NCI-H2081 treated with DMSO at 0.1 percent for 48 hours (cell line): ENCODE measurements at places on chromosomes 6 and 20.

DNA sequence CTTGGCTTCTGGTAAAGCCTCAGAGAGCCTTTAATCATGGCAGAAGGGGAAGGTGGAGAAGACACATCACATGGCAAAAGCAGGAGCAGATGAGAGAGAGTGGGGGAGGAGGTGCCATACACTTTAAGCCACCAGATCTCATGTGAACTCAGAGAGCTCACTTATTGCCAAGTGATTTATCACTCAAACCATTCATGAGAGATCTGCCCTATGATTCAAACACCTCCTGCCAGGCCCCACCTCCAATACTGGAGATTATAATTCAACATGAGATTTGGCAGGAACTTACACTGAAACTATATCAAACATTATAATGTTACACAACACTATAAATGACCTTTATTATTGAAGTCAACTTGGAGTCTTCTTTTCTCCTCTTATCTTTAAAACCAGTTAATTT lies 47.9 kb downstream of the FKBP1C start:
- no peak for DNase-seq

DNA sequence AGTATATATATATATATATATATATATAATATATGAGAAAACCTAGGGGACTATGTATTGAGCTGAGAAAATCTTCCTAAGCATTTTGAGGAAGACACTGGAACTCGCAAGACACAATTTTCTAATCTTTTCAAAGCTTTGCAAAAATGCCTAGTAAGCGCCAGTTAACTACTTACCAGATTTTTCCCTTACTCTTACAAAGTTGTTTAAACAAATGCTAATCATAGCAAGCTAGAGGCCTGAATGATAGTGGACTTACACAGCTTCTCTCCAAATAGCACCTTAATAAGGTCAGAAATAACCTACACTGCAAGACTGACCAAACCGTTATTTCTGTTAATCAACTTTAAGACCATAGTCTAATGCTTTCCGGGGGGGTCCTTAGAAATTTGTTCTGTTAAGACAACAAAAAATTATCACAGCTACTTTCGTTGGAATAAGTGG lies 56.1 kb upstream of the HFE start:
- no peak for DNase-seq

GRCh38 chr6:160222491-160222890 lies 36.1 kb downstream of the SLC22A2 start:
- DNase-seq: no peak

GRCh38 chr20:15327123-15327522 lies 989.7 kb upstream of the FLRT3 start:
- DNase-seq: no peak

DNA sequence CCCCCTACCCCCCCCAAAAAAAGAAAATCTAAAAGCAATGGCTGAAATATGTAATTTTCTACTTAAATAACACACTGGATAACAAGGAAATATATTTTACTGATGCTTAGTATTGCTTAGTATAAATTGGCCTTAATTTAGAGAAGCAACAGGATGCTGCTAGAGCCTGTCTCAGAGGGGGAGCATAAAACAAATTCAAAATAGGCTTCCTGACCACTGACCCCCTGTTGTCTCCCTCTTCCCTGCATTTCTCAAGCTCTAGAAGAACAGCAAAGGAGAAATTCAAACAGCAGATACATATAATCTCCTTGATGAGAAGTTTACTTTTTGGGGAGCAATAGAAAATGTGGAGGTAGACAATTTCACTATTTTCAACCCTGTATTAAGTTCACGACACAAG lies 631.1 kb upstream of the GJE1 start:
- no peak for DNase-seq

- DNase-seq: no peak
These were observed 6.8 kb downstream of the TCF21 start for GRCh38 chr6:133895573-133896343.

- DNase-seq: no peak
These were observed 110.0 kb upstream of the SSTR4 start for GRCh38 chr20:22924949-22925612.

GRCh38 chr6:3721810-3722621 lies 29.5 kb downstream of the PXDC1 start:
- no peak for DNase-seq

DNA sequence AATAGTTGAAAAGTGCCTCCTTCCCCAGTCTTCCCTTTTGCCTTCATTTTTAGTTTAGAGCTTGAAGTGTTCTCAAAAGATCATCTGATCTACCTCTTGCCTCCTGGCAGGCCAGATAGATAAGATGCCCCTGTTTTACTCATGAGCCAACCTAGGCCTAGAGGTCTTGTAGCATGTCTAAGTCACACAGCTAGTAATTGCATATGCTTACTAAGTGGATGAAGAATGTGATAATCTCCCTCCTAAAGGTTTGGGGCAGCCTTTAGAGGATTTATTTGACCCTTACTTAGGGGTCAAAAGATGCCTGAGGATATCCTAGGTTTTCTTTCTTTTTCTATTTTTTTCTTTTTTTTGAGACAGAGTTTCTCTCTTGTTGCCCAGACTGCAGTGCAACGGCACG lies 2.1 kb downstream of the C6orf141 start:
- no peak for DNase-seq
